ENCODE measurements at places on chromosomes 11 and 22.

DNA sequence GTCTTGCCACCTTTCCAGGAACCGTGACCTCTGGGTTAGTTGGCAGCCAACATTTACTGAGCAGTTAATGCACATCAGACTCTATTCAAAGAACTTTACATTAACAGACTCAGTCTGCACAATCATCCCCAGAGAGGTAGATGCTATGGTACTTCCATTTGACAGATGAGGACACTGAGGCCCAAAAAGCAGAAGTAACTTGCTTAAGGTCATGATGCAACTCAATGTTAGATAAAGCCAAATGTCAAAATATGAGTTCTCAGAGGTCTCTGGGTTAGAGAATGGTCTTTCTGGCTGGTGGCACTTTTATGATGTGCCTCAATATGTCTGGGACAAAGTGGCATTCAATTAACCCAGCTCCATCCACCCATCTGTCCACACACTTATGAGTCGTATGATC is 450.0 kb downstream of the MIAT start:
- no peak for DNase-seq

DNA sequence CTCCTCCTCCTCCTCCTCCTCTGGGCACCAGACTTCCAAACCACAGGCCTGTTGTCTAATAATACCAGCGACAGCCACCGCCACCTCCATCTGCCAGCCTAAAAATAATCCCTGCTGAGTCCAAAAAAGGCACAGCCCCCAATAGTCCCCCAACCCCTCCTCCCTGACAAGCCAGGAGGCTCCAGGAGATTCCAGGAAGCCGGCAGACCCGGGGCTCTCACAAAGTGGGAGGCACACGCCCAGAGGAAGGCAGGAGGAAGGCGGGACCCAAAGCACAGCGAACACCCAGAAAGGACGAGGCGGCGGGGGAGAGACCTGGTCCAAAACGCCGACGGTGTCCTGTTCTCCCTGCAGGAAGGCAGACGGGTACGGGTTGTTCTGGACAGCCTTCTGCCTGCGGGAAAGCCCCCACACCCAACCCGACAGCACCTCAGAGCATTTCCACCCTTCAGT is 5.9 kb downstream of the IGSF9B start:
- DNase-seq: no peak

DNA sequence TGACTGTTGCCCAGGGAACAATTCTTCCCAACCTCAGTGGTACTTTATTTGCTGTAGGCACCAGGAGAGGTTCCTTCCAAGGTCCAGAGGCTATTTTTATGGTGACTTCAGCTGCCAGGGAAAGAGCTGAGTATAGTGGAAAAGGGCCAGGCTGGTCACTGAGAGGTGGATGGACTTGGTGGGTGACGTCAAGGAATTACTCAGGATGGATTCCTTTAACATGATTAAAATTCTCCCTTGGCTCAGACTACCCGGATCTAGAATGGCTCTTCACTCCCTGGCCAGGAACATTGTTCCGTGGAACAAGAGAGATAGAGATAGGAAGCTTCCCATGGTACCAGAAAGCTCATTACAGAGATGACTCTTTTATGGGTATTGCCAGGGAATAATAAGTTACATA is 8.7 kb upstream of the CALCA start:
- DNase-seq: peak; percentile 63

- DNase-seq: no peak
Observed at GRCh38 chr11:119573858-119574257, 150.9 kb upstream of the THY1 start.

DNA sequence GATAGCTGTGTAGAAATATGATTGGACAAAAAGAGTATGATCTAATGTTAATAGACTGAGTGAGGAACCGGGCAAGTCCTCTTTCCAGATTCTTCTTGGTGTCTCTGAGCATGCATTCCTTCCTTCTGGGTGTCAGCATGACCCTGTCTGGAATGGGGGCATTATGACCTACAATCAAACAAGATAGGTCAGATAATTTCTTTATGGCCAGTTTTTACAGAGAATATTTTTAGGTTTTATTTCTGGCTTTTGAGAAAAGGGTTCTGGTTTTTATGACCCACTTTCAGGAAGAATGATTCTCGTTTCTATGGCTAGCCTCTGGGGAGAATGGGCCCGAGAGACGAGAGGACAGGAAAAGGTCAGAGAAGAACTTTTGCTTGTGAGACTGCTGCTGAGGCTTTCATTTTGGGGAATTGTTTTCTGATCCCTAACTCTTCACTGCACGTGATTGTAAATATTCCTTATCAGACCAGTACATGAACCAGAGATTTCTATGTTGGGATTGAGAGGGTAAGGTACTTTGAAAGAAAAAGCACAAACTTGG is 383.8 kb downstream of the AASDHPPT start:
- DNase-seq: no peak

DNA sequence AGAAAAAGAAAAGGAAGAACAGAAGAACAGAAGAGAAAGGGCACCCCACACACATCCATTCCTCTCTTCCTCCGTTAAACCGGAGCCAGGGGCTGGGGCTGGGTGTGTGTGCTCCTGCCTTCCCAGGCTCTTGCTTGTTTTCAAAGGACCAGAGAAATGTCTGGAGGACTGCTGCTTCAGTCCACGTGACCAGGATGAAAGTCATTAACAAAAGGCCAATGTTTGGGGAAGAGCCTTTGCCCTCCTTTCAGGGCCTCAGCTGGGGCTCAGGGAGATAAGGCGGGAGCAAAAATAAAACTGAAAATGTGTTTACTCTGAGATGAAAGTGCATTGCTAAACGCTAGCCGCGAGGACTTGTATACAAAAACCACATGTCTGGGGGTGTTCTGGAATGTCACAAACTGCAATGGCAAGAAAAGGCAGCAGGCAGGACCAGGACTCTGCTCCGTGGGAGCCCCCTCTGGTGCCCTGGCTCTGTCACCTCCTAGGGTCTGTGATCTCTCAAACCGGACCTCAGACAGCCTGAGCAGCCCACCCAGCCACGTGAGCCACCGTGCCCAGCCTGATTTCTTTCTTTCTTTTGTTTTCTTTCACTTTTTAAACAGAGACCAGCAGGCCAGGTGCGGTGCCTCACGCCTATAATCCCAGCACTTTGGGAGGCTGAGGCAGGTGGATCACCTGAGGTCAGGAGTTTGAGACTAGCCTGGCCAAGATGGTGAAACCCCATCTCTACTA is 31.6 kb upstream of the MYH9 start:
- DNase-seq: peak; percentile 35

Measured in AG08395 (cell line).